IMR-90 (cell line): ENCODE measurements at places on chromosomes 2 and 18. TPM values are rescaled to one million over a fixed set of nuclear protein-coding genes. Genes with fewer than 3 reads are reported as not detected.

Gene CNNM4
- 1.4 and 2.0 TPM in 2 replicates for total RNA-seq

Gene SCTR
- total RNA-seq: not detected in 2 replicates

Gene ACMSD
- not detected in 2 replicates for total RNA-seq

Gene MYOM1
- total RNA-seq: under 0.01 TPM in 2 replicates

Gene KCNF1
- total RNA-seq: 0.54 and 0.56 TPM in 2 replicates

Gene DRC1
- total RNA-seq: under 0.01 and 0.18 TPM in 2 replicates

Gene PLCL1
- total RNA-seq: 0.18 and 0.56 TPM in 2 replicates

Gene HOXD3
- total RNA-seq: not detected in 2 replicates
